ENCODE measurements at places on chromosomes 3 and 15.

- DNase-seq = no peak
Observed at GRCh38 chr3:132033471-132033870, 1.3 kb downstream of the CPNE4 start.

GRCh38 chr3:12120374-12121140, 38.2 kb downstream of the TIMP4 start:
- DNase-seq = no peak

DNA sequence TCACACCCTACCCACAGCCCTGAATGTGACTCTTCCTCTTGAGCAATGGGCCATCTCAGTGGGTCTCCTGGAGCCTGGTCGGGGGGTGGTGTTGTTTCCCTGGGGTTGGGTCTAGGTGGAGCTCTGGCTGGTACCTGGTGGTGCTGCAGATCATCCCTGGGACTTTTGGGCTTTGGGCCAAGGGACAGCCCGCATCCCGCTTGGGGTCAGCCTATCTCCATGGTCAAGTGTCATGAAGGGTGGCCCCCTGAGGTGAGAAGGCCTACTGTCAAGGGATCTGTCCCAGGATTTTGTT, 202.0 kb downstream of the UBE3A start:
- DNase-seq = no peak

GRCh38 chr3:101279765-101280385, 40.5 kb downstream of the IMPG2 start:
- no peak for DNase-seq

GRCh38 chr3:17065881-17066280, 181.1 kb downstream of the PLCL2 start:
- no peak for DNase-seq

GRCh38 chr3:190038050-190038933, 82.4 kb downstream of the P3H2 start:
- no peak for DNase-seq

Measured in memory B cell (primary cell).